ENCODE measurements at places on chromosomes 2 and 18. TPM values are rescaled to one million over a fixed set of nuclear protein-coding genes. Genes with fewer than 3 reads are reported as not detected.
A peak's percentile ranks its signal among the peaks of the same experiment; 100 is the strongest.

DPP4 gene
- 3.4 TPM for total RNA-seq

GRCh38 chr18:36155851-36156757, 26.4 kb downstream of the ELP2 start:
- no peak for DNase-seq

SERPINB4 gene
- total RNA-seq = not detected

SCYGR4 gene
- not detected for total RNA-seq

DNA sequence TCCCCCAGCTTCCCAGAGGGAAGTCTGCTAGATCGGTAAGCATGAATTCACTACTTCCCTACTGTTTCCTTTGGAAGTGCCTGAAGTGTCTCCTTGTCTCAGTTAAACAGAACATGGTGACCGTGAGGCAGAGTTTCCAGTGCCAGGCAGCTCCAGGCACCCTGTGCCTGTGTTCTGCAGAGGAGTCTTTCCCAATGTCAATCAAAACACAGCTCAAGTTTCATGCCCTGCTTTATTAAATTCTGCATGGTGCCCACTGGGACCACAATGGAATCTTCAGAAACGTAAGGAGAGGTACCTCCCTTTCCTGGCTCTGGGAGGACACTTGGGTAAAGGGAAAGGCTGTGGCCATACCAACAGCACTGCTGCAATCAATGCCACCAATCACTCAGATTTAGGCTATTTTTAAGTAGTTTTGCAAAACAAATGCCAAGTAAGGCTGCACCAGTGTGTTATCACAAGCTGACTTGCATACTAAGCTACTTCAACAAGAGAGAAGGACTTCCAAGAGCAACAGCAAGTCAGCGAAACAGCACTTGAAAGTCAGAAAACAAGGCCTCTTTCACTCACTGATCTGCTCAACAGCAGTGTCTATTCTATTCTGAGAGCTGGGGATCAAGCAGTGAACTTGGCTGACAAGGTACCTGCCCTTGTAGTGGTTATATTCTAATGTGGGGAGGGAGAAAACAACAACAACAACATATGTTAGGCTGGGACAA, 14.9 kb downstream of the LPIN2 start:
- DNase-seq = no peak

DNA sequence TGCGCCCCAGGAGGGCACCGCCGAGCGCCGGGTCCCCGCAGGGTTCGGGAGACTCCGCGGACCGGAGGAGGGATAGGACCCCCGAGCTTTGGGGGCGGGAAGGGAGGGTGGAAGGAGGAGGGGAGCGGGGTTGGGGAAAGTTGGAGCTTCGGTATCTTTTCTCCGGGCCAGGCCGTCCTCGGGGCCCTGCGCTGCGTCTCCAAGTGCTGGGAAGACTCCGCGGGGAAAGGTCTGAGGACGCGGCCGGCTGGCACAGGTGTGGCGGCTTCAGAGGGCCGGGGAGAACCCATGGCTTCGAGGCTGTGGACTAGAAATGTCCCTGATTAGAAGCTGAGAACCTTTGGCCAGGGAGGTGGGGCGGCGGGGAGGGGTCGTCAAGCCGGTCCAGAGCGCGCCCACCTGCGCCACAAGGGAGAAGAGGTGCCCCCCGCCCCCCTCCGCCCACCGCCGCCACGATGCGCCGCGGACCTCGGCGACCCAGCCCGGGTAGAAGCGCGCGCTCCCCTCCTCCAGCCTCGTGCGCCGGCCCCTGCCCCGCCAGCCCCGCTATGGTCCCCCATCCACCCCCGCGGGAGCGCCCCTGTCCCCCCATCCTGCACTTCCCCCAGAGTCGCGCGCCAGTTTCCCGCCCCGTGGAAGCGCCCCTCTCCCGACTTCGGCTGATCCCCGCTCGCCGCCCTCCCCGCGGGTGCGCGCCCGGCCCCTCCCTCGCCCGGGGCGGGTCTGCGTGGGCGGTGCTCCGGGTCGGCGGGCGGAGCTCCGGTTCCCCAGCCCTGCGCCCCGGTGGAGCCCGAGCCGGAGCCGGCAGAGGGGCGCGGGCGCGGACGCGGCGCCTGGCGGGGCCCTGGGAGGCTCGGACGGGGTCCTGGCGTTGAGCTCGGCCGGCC, at the start of gene SNTG2:
Gene SNTG2 (plus strand): TSS at position 770 of the 887 bp plus-strand sequence. CDS start 148 bp downstream, outside the sequence.
- DNase-seq = no peak

DNA sequence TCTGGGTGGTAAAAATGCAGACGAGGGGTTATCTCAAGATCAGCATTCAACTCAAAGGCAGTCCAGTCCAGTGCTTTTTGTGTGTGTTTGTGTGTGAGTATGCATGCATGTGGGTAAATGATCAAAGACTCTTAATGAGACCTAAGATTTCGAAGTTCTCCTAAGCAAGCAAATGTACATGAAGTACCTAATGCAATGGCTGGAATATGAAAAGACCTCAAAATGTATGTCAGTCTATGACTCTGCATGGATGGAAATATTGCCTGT, 151.0 kb upstream of the L3MBTL4 start:
- DNase-seq = no peak

DNA sequence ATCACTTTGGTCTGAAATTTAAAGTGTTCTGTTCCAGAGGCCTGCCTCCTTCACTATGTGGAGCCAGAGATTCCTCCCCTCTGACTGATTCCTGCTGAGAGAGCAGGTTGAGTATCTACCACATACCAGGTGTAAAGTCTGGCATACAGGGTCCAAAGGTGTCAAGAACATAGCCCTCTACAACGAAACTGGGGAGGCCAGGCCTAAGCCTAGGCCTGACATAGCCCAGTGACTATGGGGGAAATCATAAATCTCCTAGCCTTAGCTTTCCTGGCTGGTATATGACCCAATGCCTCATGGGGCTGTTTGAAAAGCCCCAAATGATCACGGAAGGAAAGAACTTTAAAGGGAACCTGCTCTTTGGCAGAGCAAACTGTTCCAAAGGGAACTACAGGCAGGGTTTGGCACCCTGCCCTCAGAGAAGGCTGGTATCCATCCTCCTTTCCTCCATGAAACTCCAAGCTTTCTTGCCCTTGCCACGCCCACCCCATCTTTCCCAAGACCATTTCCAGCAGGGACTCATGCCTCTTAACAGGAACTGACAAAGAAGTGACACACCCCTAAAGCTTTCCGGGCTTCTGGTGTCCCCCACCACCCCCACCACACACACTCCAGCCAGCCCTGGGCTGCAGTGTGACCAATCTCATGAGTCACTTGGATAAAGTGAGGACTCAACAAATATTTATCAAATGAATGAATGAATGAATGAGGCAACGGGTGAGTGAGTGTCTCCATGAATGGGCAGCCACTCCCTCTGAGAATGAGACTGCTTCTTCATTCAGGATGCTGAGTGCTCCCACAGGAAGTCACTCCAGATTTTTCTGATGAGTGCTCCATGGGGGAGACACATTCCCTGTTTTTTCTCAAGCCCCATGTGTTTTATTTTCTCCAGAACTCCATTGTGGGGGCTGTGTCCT, 114.5 kb upstream of the STPG4 start:
- DNase-seq = peak; percentile 69

DNA sequence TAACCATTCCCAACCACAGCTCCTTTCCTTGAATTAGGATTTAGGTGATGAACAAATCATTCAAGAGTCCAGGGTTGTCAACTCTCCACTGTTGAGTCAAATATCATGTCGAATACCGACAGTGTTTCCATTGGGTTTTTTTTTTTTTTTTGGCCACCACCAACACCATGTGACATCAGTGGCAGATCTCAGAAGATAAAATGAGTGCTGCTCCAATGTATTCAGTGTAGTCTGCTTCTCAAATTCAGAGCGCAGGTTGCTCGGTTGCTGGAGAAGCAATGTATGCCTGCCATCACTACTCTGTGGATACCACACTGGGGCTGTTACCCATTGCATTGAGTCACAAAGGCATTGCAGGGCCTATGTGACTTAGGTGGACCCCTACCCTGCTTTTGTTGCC, 10.8 kb upstream of the ATL2 start:
- no peak for DNase-seq

DNA sequence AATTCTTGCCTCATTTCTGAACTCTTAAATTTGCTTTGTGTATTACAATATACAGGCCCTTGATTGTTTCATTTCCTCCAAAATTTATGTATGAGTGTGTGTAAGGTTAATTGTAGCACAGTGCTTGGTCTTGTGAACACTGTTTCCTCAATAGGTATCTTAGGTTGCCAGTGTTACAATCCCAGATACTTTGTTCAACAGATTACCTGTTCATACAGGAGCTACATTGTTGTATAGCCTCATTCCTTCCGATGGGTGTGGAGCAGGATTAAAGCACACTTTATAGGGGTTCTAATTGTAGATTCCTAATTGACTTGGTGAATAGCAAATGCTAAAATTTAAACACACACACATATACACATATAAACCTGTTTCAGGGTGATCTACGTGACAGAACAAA, 10.7 kb downstream of the RBBP8 start:
- no peak for DNase-seq

DNA sequence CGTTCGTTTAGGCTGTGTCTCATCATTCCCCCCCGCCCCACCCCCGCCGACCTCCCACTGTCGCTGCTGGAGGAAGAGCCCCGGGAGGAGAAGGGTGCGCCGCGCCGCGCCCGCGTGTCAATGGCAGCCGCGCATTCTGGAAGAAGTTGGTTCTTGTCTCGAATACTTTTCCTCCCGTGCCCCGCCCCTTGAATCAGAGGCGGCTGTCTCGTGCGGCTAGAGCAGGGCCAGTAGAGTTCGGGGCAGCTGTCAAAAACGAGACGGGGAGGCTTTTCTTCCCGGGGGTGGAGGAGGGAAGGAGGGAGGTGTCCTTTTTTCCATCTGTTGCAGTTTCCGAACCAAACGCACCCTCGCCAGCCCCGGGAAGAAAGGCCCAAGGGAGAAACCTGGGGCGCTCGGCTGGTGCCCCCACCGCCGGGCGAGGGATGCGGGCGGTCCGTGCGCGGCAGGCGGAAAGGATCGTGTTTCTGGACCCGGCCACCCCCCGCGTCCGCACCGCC, 410 bp upstream of the TGIF1 start:
- DNase-seq = no peak

GRCh38 chr2:237210763-237211162, 125.1 kb downstream of the COPS8 start:
- DNase-seq = no peak

DNA sequence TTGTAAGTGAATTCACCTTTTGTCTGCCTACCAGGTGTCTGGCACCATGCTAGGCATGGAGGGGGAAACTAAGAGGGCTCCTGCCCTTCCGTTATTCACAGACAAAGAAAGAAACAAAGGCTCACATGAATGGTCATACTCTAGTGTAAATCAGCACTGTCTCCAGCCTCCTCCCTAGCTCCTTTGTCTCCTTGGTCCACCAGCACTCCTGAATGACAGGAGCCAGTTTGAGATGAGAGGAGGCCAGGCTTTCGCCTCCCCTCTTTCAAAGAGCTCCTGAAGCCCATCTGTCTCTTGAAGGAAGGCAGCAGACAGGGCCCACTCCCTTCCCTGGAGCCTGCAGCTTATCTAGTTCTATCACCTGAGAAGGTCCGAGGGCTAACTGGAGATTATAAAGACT, 18.7 kb downstream of the SATB2 start:
- no peak for DNase-seq

SLC39A10 gene
- 21.5 TPM for total RNA-seq

DNA sequence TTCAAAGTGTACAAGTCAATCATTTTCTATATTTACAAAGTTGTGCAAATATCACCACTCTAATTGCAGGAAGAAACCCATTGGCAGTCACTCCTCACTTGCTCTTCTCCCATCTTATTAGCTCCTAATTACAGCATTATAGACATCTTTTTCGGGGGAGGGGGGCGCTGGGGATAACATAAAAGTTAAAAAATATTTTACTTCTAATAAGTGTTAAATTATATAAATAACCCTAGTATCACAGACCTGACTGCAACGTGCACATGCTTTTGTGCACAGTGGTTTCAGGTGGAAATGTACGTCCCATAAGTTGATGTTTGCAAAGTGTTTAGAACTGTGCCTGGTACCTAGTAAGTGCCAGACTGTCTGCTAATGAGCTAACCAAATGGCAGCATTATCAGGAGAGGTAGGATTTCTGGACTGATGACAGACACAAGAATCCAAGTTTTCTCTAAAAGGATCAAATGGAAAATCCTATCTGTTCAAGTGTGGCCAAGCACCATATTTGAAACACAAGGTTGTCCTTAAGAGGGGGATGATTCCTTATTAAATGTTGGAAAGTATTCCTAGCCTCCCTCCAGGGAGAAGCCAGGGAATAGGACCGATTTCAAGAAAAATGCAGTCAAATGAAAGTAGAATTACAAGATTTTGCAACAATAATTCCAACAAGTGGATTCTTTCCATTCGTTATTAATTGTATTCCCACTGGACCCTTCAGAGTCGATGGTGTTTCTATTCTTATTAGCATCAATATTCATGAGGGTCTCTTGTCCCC, 70.0 kb downstream of the ACKR3 start:
- DNase-seq = peak; percentile 51

DNA sequence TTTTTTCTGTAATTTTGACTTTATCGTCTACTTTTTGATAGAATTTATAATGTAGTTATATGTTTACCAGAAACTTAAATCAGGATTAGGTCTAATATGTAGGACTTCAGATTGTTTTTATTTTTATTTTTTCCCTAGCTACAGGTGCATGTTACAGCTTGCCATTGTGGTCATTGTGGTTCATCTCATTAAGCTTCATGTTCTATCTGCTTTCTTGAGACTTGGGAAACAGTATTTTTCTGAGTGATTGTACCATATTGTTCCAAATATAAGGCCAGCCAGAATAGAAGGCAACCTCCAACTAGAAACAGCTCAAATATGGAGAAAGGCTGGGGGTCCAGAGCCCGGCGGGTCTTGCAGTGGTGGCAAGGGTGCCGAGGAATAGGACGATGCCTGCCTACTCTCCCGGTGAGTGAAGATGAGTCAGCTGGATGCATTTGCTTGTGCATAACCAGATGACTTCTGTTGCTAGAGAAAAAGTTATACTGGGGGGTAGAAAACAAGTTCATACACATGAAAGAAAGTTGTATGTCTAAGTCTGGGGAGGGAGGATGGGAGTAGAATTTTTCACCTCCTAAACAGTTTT, 188.4 kb downstream of the CCDC85A start:
- DNase-seq = no peak

LRATD1 gene
- total RNA-seq = 0.67 TPM

SCYGR8 gene
- not detected for total RNA-seq

ALKAL2 gene
- 2.7 TPM for total RNA-seq

LTBP1 gene
- 124 TPM for total RNA-seq

MBOAT2 gene
- 48.2 TPM for total RNA-seq

KCNIP3 gene
- total RNA-seq = 6.5 TPM

DNA sequence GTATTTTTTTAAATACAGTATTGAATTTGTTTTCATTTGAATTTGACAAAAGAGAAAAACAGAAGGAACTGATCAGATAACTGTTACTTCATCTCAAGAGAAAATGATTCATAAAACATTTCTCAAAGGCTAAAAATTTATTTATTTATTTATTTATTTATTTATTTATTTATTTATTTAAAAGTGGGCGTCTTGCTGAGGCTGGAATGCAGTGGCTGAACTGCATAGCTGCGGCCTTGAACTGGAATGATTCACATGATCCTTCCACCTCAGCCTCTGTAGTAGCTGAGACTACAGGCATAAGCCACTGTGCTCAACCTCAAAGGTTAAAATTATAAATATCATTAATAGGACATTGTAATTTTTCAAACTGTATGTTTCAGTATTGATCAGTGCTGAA, 4.5 kb upstream of the PUM2 start:
- no peak for DNase-seq

Measured in cardiac septum (tissue), 1 donor.